ENCODE measurements at places on chromosomes 6 and 20. TPM values are rescaled to one million over a fixed set of nuclear protein-coding genes. Genes with fewer than 3 reads are reported as not detected.
A peak's percentile ranks its signal among the peaks of the same experiment; 100 is the strongest.

The ETV7 gene
- total RNA-seq, result 2.8 TPM

The PGC gene
- not detected for total RNA-seq

The HSD17B8 gene
- total RNA-seq, result 31.1 TPM

The CALHM6 gene
- total RNA-seq, result 5.6 TPM

The PPP1R14C gene
- 0.33 TPM for total RNA-seq

The TNF gene
- total RNA-seq, result 115 TPM

The OR2H2 gene
- not detected for total RNA-seq

The THBD gene
- total RNA-seq, result not detected

The SNX3 gene
- 75.0 TPM for total RNA-seq

GRCh38 chr6:56922645-56923044 lies 32.3 kb upstream of the BEND6 start:
- no peak for DNase-seq

- DNase-seq, result no peak
Measured at GRCh38 chr6:125138083-125138482, 15.5 kb upstream of the TPD52L1 start.

DNA sequence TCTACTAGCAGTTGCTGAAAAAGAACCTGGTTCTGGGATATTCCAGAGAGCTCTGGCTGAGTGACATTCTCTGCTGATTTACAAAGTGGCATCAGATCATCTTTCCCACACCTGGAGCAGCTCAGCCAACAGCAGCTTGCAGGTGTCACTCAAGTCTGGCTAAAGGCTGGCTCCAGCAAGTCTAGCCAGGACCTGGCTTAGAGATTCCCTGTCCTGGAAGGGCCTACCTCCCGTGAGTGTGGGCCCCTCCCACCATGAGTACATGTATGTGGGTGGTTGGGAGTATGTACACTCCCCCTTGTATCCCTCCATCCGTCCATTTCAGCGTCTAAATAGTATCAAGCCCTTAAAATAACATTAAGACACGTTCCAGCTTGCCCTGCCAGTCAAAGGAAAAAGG lies 539.3 kb upstream of the ID4 start:
- DNase-seq, result no peak

DNA sequence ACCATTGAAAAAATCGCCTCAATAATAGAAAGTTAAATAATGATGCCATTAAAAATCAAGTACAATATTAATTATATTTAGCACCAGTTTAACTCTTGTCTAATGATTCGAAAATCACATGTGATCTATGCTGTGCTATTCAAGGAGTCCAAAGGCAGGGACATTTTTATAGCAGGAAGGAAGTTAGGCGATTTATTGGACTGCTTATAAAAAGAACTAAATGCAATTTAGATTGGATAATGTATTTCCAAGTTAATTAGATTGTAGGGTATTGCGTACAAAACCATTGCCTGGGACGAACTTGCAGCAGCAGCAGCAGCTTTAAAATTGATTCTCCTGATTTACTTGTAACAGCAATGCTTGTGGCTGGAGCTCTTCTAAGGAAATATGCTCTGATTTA lies 87.4 kb upstream of the TMEM181 start:
- no peak for DNase-seq

DNA sequence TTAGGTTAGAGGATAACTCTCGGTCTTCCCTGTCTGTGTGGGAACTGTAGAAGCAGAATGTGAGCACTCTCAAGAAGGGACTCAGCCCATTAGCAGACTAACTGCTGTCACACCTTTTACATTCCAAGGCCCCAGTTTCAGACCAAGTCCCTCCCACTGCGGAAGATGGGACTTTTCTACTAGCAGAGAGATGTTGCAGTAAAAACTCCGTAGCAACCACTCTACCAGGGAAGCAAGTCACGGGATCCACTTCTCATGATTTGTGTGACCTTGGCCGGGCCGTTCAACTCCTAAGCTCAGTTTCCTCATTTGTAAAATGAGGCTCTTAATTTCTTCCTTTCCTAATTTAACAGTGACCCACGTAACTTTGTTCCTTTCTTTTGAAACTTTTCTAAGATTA lies 77.1 kb upstream of the SLC4A11 start:
- no peak for DNase-seq

GRCh38 chr6:168166627-168167026 lies 87.6 kb upstream of the FRMD1 start:
- DNase-seq, result no peak

GRCh38 chr6:36141091-36141490 lies 10.8 kb downstream of the MAPK13 start:
- no peak for DNase-seq

DNA sequence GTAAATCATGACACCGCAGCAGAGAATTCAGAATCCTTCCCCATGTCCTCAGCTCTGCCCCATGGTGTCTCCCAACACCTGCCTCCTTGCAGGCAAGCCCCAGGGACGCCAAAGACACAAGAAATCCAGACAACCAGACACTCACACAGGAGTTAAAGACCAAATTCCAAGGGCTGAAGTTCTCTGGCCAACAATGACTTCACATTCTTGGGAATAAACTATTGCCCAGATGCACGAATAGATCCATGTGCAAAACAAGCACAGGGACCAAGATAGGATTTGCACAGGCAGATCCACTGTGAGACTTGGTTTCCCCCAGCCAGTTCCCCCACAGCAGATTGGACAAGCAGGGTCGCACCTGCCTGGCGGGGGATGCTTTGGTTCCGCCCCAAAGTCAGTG lies 246.7 kb downstream of the SOD2 start:
- no peak for DNase-seq

DNA sequence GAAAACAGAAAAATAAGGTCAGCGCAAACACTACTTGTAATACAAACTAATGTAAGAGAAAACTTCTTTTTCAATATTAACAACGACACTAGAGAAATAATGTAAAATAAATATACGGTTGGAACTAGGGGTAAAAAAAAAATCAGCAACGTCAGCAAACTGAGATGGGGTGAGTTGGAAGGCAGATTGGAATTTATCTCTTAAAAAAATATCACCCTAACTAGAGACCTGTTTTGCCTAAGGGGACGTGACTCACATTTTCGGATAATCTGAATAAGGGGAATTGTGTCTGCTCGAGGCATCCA lies 705 bp upstream of the UTRN start:
- DNase-seq, result no peak

GRCh38 chr6:168243812-168244376 lies 75.7 kb downstream of the DACT2 start:
- DNase-seq, result peak; percentile 9

GRCh38 chr6:41654151-41654697 lies 16.0 kb downstream of the MDFI start:
- no peak for DNase-seq

DNA sequence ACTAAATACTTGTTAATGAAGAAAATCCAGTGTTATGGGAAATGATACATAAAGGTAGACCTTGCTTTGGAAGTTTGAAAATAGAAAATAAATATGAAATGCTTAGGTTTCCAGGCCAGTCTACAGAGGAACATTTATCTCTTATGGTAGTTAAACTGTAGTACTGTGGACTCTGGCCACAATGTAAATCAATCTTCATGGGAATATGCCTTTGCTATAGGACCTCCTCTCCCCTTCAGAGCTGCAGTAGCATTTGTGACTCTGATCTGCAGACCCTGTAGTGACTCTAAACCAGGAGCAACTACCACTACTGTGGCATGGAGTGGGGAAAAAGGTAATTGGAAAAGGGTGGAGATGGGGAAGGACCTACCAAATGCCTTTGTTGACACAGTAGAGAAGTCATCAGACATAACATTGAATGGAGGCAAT lies 4.5 kb downstream of the HSPA1A start:
- DNase-seq, result no peak

DNA sequence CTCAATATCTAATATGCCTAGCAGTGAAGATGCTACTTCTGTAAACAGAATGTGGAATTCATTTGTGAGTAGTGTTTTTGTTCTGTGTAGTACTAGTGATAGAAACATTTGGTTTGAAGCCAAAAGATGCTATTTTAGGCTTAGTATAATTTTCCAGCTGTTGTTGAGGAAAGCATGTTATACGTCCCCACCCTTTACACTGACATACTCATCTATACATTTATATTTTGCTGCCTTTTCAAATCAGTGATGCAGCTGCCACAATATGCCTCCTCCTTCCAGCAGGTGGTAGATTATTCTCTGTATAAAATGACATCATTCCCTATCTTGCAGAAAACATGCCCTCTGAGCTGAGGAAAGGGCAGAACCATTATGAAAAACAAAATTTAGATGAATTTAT lies 1217.6 kb upstream of the GJE1 start:
- no peak for DNase-seq

DNA sequence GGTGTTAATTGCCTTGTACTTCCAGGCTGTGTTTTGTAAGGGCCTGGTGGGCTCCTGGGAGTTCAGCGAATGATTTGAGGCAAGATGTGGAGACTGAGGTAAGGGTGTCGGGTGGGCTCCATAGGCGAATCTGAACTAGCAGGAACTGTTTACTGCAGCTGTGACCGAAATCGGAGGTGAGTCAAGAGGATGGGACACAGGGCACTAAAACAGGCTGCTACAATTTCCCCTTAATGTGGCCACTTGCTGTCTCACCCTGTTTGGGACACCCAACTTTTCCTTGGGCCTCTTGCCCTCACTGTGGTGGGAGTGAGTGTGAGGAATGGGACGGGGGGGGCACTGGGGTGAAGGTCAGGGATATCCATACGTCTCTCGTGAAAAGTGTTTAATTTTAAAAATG lies 53.9 kb upstream of the MCUR1 start:
- DNase-seq, result no peak

GRCh38 chr6:14130435-14131075 lies 13.0 kb downstream of the CD83 start:
- no peak for DNase-seq

DNA sequence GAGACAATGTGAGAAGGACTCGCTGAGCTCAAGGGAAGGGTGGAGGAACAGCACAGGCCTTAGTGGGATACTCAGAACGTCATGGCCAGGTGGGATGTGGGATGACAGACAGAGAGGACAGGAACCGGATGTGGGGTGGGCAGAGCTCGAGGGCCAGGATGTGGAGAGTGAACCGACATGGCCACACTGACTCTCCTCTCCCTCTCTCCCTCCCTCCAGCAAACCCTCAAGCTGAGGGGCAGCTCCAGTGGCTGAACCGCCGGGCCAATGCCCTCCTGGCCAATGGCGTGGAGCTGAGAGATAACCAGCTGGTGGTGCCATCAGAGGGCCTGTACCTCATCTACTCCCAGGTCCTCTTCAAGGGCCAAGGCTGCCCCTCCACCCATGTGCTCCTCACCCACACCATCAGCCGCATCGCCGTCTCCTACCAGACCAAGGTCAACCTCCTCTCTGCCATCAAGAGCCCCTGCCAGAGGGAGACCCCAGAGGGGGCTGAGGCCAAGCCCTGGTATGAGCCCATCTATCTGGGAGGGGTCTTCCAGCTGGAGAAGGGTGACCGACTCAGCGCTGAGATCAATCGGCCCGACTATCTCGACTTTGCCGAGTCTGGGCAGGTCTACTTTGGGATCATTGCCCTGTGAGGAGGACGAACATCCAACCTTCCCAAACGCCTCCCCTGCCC lies 1.7 kb downstream of the TNF start:
- DNase-seq, result no peak

DNA sequence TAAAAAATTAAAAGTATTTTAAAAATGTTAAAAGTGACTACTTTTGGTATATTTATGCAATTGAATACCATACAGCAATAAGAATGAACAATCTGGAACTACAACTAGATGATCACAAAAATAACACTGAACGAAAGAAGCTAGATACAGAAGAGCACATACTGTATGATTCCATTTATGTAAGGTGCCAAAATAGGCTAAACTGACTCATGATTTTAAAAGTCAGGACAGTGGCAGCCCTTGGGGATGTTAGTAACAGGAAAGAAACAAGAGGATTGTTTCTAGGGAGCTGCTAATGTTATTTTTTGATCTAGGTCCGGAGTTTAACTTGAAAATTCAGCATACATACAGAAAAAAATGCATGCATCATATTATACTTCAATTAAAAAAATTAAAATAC lies 42.3 kb downstream of the KIF13A start:
- DNase-seq, result no peak

DNA sequence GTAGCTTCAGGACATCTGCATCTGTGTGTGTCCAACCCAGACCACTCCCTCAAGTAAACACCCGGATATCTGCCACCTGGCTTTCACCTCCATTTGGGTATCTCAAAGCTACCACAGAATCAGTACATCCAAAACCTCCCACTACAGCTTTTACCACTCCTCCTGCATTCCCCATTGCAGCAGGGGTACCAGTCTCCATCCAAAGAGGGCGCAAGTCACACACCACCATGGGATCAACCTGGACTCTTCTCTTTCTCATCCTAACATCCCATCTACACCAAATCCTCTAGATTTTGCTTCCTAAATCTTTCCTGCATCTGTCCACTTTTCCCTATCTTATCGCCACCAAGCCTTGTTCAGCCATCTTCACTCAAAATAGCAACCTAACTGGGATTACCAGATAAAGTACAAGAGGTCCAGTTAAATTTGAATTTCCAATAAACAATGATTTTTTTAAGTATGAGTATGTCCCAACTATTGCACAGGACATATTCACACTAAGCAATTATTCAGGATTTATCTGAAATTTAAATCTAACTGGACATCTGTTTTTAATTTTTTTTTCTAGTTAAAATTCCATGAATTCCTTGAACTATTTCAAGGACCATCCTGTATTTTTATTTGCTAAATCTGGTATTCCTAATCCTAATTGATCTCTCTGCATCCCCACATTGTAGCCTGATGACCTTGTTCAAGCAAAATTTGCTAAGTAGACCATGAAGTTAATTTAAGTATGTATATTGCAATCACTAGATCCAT lies 164.3 kb upstream of the MLN start:
- DNase-seq, result no peak

GRCh38 chr20:19662637-19662995 lies 95.4 kb upstream of the RIN2 start:
- DNase-seq, result no peak

- no peak for DNase-seq
Measured at GRCh38 chr6:30885999-30886896, 1.9 kb downstream of the DDR1 start.

DNA sequence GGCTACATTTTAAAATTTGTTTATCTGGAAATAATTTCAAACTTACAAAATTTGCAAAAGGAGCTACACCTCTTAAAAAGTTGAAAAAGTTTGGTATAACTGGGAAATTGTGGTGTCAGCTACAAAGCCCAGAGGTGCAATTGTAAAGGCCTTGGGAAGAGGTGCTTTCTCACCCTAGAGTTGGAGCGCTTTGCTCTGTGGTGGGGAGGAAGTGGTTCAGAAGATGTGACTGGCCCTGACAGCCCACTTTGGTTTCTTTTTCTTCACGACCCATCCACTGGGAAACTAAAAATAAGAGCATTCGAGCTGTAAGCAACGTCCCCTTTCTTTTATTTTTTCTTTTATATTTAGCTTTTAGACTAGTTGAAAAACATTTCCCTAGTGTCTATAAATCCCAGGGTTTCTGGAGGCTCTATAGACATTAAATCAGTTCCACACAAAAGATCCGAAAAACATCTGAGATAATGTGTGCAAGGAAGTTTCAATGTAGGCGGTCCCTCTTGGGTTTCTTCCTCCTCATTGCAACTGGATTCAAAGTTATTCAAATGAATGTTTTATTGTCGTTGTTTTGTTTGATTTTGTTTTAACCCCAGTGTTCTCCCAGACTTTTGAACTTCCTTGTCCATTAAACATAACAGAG lies 397.8 kb downstream of the KIF16B start:
- no peak for DNase-seq

GRCh38 chr6:141151710-141152417 lies 980.9 kb upstream of the GJE1 start:
- no peak for DNase-seq
